ENCODE measurements at places on chromosomes 1 and 21. TPM values are rescaled to one million over a fixed set of nuclear protein-coding genes. Genes with fewer than 3 reads are reported as not detected.

Gene FCRL1
- total RNA-seq: not detected

DNA sequence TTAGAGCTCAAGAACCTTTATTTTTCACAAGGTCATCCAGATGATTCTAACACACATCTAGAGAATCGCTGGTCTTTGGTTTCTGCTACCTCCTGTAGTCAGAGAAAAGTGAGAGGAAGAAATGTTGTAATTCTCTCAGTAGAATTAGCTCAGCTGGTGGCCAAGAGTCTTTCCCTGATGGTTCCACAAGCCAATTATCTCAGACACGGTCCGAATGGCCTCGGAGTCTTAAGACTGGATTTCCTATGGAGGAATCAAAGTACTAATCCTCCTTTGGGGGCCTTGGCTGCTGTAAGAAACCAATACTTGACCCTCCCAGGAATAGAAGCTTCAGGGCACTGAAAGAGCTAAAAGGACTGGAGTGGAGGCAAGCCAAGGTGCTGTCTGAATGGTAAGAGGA lies 1.8 kb downstream of the TMEM81 start:
- DNase-seq: no peak

DNA sequence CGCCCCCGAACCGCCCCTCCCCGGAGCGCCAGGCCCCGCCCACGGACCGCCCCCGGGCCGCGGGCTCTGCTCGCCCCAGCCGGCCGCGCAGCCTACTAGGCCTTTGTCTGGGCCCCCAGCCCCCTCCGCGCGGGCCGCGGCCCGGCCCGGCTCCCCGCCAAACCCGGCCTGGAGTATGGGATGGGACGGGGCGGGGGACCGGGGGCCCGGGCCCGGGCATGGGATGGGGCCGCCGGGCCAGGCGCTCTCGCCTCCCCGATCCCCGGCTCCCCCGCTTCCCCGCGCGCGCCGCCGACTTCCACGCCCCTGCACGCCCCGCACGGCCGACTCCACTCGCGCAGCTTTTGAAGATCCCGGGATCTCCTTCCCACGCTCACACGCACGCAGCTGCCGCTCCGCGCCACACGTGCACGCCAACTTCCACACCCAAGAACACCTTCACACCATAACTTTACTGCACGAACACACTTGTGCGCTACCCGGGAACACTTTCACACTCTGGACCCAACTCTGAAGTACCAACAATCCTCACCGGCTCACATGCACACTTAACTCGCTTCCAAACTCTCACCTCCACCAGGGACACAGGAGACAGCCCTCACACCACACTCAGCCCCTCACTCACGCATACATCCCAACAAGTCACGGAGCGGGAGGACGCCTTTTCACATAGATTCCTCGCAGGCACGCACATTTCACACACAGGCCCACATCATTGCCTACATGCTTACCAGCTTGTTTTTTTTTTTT lies 437 bp upstream of the HSPG2 start:
- peak; percentile 78 for DNase-seq

Gene DNAJC6
- total RNA-seq: 0.18 TPM

Gene NBPF19
- 8.9 TPM for total RNA-seq

GRCh38 chr1:193658081-193658480 lies 471.7 kb upstream of the B3GALT2 start:
- DNase-seq: no peak

Gene SERPINC1
- total RNA-seq: not detected

GRCh38 chr1:192869308-192869940 lies 60.6 kb downstream of the RGS2 start:
- no peak for DNase-seq

DNA sequence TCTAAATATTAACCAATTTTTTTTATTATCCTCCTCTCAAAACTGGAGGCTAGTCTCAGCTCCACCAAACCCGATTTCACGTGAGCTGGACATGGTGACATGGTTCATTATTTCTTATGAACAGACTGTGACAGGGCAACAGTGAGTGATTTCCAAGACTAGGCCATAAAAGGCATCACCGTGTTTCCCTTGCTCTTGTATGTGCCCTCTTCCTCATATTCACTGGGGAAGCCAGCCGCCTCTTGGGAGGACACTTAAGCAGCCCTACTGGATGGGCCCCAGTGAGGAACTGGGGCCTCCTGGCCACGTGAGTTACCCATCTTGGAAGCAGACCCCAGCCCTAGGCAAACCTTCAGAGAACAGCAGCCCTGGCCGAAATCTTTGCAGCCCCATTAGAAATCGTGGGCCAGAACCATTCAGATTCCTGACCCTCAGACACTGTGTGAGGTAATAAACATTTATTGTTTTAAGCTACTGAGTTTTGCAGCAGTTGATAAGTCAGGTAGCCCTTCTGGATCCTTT lies 105.0 kb downstream of the GALNT2 start:
- DNase-seq: no peak

- DNase-seq: no peak
Measured at GRCh38 chr1:58190267-58190988, 356.1 kb downstream of the OMA1 start.

Gene GJC2
- 1.1 TPM for total RNA-seq

- DNase-seq: peak; percentile 53
Measured at GRCh38 chr1:109256971-109257681, 7.8 kb downstream of the CELSR2 start.

Gene ZNF695
- 1.1 TPM for total RNA-seq

DNA sequence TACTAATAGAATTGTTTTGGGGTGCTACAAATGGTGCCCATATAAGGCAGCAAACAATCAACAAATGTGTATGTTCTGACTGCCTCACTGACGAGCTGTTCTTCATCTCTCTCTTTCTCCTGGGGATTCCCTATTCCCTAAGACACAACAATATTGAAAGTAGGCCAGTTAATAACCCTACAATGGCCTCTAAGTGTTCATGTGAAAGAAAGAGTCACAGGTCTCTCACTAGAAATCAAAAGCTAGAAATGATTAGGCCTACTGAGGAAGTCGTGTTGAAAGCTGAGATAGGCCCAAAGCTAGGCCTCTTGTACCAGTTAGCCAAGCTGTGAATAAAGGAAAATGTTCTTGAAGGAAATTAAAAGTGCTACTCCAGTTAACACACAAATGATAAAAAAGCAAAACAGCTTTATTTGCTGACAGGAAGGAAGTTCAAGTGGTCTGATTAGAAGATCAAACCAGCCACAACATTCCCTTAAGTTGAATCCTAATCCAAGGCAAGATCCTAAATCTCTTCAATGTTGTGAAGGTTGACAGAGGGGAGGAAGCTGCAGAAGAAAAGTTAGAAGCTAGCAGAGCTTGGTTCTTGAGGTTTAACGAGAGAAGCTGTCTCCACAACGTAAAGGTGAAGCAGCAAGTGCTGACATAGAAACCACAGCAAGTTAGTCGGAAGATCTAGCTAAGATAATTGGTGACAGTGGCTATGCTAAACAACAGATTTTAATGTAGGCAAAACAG lies 26.3 kb downstream of the ATP2B4 start:
- no peak for DNase-seq
